ENCODE measurements at places on chromosomes 4 and X.

GRCh38 chrX:30851449-30851848 is 37.6 kb downstream of the TAB3 start:
- no peaks in the 10 kb centered on the region for H3K36me3 ChIP-seq
- H3K4me3 ChIP-seq: no peak overlapping the region
- no peaks in the 10 kb centered on the region for H3K27me3 ChIP-seq
- no peak overlapping the region for H3K27ac ChIP-seq

- no peak overlapping the region for H3K4me3 ChIP-seq
- H3K36me3 ChIP-seq: no peaks in the 10 kb centered on the region
- H3K27ac ChIP-seq: no peak overlapping the region
- DNase-seq: no peak
- no peaks in the 10 kb centered on the region for H3K27me3 ChIP-seq
These were observed 25.7 kb downstream of the USP53 start for GRCh38 chr4:119238068-119238722.

DNA sequence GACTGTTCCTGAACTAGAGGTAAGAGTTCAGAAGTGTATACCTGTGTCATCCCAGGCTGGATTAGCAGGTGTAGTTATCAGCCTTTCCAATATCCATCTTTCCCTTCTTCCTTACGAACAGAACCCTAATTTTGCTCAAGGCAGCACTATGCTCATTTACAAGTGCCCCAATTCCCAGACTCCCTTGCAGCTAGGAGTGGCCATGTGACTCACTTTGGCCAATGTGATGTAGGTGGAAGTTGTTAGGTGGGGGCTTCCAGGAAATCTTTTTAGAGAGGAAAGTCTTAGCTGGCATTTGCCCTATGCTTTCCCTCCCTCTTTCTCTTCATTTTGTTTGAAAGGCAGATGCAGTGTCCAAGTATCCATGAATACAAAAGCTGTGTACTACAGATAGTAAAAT is 34.8 kb downstream of the HOPX start:
- H3K4me3 ChIP-seq: no peak overlapping the region
- DNase-seq: no peak
- H3K27me3 ChIP-seq: no peaks in the 10 kb centered on the region
- H3K36me3 ChIP-seq: peaks cover 20% of the 10 kb centered on the region

DNA sequence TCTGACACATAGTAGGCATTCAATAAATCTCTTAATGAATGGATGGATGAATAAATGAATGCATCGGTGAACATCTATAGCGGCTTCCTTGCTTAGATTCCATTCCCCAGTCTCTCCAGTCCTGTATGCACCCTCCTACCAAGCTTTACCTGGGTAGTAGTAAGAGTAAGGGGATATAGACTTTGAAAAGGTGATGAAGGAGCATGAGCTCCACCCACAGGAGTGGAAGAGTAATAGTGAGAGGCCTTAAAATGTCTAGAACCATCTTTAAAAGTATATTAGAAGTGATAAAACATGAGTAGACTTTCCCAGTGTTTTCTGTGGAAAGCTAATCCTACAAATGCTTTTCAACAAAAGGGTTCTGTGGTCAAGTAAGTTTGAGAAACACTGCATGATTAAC is 35.5 kb upstream of the GPC3 start:
- no peaks in the 10 kb centered on the region for H3K4me1 ChIP-seq
- H3K27me3 ChIP-seq: no peaks in the 10 kb centered on the region
- DNase-seq: no peak
- H3K4me3 ChIP-seq: no peak overlapping the region
- H3K36me3 ChIP-seq: no peaks in the 10 kb centered on the region

DNA sequence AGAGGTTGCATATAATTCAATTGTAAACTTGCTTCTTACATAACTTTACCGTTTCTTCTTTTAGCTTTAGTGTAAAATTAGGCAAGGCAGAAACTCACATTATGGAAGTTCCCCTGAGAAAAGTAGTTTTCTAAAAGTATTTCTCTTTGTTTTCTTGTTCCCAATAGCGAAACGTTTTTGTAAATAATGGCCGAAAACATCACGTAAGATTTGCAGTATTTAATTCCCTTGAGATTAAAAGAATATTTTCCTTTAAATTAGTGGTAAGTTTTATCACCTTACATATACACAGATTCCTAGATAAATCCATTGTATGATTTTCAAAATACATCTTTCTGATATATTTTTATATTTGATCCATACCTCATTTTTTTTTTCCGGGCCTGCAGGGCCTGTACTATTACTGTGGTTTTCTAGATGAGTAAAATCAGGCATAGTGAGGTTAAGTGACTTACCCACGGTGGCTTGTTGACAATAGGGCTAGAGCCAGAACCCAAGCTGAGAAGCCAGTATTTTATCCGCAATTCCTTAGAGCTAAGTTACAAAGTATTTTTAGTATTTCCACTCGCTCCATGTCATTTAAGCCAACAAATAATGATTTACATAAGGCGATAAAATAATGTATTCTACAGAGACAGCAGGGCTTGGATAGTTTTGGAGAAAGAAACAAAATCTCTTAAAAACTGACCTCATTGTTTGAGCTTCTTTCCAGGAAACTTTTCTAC is 82.2 kb upstream of the VEGFC start:
- H3K4me3 ChIP-seq: no peak overlapping the region
- H3K4me1 ChIP-seq: no peaks in the 10 kb centered on the region

- DNase-seq: no peak
- H3K4me3 ChIP-seq: no peak overlapping the region
- H3K27me3 ChIP-seq: no peaks in the 10 kb centered on the region
- H3K27ac ChIP-seq: no peak overlapping the region
- no peaks in the 10 kb centered on the region for H3K36me3 ChIP-seq
These were observed 85.3 kb downstream of the ABLIM2 start for GRCh38 chr4:8073206-8073863.

DNA sequence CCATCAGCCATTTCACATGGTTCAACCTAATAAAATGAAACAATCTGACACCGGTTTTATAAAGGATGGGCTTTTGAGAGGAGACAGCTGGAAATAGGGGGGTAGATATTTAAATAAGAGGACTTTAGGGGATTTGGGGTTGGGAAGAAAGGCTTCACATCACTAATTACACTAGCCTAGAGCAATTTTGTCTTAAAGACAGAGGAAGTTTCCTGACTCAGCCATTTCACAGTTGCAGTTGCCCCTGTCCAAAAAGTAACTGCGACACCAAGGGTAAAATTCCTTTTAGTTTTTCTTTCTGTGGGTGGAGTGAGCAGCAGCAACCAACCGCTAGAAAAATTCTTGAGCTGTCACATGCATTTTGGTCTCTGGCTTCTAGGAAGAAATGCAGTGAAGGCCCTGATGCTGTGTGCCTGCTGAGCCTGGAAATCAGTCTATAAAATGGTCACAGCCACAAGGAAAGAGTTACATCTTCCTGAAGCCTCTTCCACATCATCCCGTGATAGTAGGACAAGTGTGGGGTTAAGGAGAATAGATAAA is 233.6 kb downstream of the ZNF674 start:
- no peaks in the 10 kb centered on the region for H3K4me1 ChIP-seq
- DNase-seq: no peak
- H3K27me3 ChIP-seq: no peaks in the 10 kb centered on the region
- H3K4me3 ChIP-seq: no peak overlapping the region
- no peak overlapping the region for H3K27ac ChIP-seq

DNA sequence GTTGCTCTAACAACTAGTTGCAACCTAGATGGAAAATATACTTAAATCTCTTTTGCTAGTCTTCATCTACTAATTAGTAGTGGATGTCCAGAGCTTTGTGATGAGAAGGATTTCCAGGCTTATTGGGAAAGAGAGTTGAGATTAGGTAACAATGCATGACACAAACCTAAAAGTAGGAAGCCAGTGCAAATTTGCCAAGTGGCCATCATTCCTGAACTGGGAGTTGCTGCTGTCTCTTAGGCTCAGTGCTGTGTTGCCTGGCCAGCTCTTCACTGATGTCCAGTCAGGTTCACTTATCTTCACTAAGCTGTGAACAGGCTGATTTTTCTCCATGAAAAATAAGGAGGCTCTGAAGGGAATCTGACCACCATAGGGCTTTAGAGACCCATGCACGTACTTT is 105.6 kb upstream of the AMOT start:
- no peak overlapping the region for H3K27ac ChIP-seq
- DNase-seq: no peak

GRCh38 chr4:70841211-70841610 is 1.5 kb upstream of the GRSF1 start:
- H3K36me3 ChIP-seq: no peaks in the 10 kb centered on the region
- no peak for DNase-seq
- H3K27me3 ChIP-seq: no peaks in the 10 kb centered on the region
- no peak overlapping the region for H3K27ac ChIP-seq
- no peak overlapping the region for H3K4me3 ChIP-seq

DNA sequence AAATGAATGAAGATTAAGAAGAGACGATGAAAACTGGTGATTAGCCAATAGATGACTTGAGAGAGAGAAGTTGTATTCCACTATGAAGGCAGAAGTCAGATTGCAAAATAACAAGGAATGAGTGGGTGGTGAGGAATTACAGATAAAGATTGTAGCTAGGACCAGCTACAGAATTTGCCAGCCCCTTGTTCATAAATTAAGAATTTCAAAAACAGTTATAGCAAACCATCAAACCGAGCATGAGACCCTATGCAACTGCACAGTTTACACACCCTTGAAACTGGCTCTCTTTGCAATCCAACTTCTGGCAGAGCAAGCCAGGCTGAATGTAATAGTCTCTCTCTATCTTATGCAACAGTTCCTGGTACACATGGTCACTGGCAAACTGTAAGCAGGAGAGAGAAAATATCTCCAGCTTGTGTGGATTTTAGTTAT is 35.2 kb downstream of the STAP1 start:
- no peaks in the 10 kb centered on the region for H3K4me1 ChIP-seq
- no peaks in the 10 kb centered on the region for H3K36me3 ChIP-seq

DNA sequence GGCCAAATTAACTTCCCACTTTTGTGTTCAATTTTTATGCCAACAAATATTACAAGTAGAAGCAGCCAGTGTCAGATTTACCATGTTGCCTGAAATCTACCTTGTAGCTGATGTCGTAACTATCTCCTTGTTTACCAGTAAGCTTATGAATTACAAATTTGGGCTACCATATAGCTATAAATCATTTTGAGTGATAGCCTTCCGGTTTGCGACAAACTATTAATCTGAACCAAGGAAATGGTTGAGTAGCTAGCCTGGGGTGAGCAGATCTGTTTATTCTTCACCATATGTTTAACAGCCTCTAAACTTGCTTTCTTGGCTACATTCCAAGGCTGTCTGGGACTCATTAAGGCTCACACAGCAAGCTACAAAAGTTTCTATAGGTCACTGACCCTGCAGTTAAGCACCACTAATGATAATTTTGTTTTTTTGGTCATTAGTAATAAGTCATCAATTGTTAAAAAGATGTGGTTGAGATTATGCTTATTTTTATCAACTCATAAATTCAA is 218.7 kb upstream of the SPOCK3 start:
- DNase-seq: no peak
- H3K27me3 ChIP-seq: no peaks in the 10 kb centered on the region
- H3K36me3 ChIP-seq: no peaks in the 10 kb centered on the region
- no peak overlapping the region for H3K27ac ChIP-seq

DNA sequence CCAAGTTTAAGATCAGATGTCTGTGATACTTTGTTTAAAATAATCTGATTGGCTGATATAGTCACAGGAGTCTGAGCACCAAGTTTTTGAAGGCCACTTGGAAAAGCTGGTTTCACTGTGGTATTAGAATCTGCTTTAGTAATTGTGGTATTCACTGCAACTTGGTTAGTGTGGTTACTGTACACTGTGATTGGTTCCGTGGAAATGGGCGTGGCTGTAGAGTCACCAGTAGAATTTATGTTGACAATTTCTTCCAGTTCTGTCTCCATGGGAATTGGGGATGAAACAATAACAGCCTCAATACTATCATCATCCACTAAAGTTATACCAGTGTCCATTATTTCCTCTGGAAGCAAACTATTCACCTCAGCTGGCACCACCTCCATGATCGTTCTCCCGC is 26.2 kb downstream of the LIN54 start:
- no peaks in the 10 kb centered on the region for H3K27me3 ChIP-seq
- peaks cover 1% of the 10 kb centered on the region for H3K4me1 ChIP-seq
- no peak overlapping the region for H3K27ac ChIP-seq
- no peaks in the 10 kb centered on the region for H3K36me3 ChIP-seq

GRCh38 chr4:87478732-87479250 is 50.4 kb downstream of the SPARCL1 start:
- H3K27ac ChIP-seq: no peak overlapping the region
- no peaks in the 10 kb centered on the region for H3K27me3 ChIP-seq
- H3K4me1 ChIP-seq: peaks cover 4% of the 10 kb centered on the region

GRCh38 chr4:8378776-8379175 is 61.7 kb downstream of the ACOX3 start:
- H3K36me3 ChIP-seq: no peaks in the 10 kb centered on the region
- no peak overlapping the region for H3K27ac ChIP-seq
- no peaks in the 10 kb centered on the region for H3K27me3 ChIP-seq
- H3K4me1 ChIP-seq: peaks cover 9% of the 10 kb centered on the region

DNA sequence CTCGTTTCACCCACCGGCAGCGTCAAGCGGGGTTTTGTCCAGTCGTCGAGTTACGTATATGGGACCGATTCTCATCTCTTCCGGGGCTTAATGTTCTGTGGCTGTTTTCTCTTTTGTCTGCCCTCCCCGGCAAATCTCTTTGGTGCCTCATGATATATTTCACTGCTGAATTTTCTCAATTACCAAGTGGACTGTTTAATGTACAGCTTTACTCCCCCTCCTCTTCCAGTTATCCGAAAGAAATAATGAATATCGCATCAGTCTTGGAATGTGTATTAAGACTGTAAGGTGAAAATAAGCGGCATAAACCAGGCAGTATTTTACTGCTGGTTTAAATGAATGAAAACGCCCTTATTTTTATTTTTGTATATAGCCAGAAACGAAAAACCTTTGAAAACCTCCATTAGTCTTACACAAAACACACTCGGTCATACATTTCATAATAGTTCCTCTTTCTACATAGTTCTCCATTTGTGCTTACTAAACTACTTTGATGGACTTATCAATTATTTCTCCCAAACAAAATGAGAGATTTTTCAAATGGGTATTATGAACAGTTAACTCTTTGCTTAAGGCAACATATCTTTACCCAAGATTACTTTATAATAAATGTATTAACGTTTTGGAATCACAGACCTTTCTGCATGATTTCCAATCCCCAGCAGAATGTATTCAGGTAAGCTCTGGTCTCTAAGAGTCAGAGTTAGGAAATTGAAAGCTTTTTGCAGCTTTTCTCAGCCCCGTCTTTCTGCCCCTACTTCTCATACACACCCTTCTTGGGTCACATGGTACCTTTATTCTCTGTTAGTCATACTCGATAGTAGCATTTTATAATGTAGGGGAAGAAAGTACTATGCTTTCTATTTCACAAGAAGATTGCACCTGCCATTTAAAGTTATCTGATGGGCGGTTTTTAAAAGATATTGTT is 979 bp downstream of the RP2 start:
- no peak overlapping the region for H3K4me3 ChIP-seq
- no peak for DNase-seq
- no peaks in the 10 kb centered on the region for H3K27me3 ChIP-seq
- H3K36me3 ChIP-seq: no peaks in the 10 kb centered on the region
- peaks cover 2% of the 10 kb centered on the region for H3K4me1 ChIP-seq

GRCh38 chr4:7389719-7390118 is 45.0 kb downstream of the PSAPL1 start:
- no peaks in the 10 kb centered on the region for H3K27me3 ChIP-seq
- no peak for DNase-seq
- no peak overlapping the region for H3K27ac ChIP-seq
- H3K4me3 ChIP-seq: no peak overlapping the region
- H3K4me1 ChIP-seq: peaks cover 5% of the 10 kb centered on the region

- DNase-seq: no peak
- H3K27ac ChIP-seq: no peak overlapping the region
- H3K4me3 ChIP-seq: no peak overlapping the region
- H3K27me3 ChIP-seq: no peaks in the 10 kb centered on the region
- no peaks in the 10 kb centered on the region for H3K4me1 ChIP-seq
- H3K36me3 ChIP-seq: no peaks in the 10 kb centered on the region
These were observed 928.1 kb downstream of the FAT4 start for GRCh38 chr4:126242679-126243390.

Measured in thyroid gland (tissue), 4 donors.